Body of pancreas (tissue), 4 donors: ENCODE measurements at places on chromosomes 12 and 14.

DNA sequence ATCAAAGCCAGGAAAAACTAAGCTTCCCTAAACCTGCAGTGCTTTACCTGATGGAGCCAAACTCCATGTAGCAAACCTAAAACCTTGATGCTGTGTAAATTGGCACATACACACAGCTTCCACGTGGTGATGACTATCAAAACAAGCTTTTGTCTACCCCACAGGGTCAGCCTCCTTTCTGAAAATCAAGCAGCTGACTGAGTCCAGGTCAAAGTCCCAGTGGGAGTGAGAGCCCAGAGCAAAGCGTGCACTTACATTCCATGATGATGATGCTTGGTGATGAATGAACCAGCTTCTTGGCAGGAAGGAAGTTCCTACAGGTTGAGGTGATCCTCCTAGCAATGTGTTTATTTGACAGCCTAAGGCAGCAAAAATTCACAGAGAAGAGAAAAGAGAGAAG, 630.0 kb upstream of the TBX3 start:
- DNase-seq: no peak

GRCh38 chr12:98492580-98493140, 22.7 kb upstream of the TMPO start:
- peak; percentile 41 for DNase-seq

GRCh38 chr12:115923851-115924250, 353.6 kb downstream of the MED13L start:
- DNase-seq: no peak

- no peak for DNase-seq
These were observed 447.2 kb downstream of the SNAPC1 start for GRCh38 chr14:62209287-62209899.

DNA sequence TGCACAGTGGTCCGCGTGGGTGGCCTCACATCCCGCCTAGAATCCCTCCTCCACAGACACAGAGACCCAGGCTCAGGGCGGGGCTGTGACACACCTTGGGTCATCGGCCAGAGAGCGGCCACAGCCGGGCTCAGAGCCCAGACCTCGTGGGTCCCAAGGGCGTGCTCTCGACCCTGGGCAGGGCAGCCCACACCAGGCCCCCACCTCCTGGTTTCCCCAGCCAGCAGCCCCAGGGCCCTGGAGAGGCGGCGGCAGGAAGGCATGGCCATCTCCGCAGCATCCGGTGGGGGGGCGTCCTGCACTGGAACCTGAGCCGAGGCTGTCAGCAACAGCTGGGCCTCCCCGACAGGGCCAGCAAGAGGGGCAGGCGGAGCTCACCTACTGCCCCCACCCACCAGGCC, 15.2 kb downstream of the JAG2 start:
- no peak for DNase-seq

DNA sequence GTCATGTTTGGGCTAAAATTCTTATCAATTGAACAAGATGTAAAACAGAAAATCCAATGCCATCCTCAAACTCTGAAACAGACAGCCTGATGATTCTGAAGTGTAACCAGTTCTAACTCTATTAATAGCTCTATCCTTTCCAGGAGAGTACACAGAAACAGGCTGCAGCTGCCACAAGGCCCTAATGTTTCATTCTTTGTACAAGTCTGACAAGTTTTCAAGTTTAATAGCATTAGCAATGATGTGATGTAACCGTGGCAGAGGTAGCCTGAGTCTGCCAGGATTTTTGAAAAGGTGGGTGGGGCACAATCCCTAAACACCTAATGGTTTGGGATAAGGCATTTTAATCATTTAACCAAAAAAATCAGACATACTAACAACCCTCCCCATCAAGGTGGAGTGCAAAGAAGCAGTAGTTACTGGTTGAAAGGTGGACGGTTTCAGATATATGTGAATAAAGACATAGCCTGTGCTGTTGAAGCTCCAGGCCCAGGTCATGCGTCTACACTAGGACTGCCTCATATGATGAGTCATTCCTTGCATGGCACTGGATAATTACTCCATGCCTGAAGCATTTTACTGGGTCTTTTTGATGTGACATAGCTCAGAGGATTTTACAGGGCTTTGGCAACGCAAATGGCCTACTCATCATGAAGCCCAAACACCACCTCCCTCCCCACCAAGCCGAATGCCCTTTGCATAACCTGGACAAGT, 145.1 kb upstream of the GRIP1 start:
- no peak for DNase-seq

DNA sequence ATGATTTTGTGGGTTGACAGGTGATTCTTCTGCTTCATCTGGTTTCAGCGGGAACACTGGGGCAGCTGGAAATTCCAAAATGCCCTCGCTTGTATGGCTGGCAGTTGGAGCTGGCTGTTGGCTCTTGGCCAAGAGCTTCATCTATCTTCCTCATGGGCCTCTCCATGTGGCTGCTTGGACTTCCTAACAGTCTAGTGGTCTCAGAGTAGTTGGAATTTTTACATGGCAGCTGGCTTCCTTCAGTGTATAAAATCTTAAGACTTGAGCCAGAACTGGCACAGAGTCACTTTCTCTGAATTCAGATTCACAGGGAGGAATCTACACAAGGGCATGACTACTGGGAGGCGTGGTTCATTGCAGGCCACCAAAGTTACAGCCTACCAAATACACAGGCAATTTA, 204.9 kb upstream of the RMST start:
- DNase-seq: no peak

DNA sequence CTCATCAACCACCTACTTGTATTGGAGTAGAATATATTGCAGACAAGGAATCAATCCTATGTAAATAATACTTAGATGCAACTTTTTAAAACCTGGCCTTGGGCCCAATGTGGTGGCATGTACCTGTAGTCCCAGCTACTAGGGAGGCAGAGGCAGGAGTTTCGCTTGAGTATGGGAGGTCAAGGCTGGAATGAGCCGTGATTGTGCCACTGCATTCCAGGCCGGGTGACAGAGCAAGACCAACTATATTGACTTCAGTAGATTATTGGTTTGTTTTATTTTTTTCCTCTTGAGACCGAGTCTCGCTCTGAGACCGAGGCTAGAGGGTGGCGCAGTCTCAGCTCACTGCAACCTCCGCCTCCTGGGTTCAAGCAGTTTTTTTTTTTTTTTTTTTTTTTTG, 3.6 kb downstream of the LARP4 start:
- no peak for DNase-seq
